ENCODE measurements at places on chromosomes 1 and 21.

DNA sequence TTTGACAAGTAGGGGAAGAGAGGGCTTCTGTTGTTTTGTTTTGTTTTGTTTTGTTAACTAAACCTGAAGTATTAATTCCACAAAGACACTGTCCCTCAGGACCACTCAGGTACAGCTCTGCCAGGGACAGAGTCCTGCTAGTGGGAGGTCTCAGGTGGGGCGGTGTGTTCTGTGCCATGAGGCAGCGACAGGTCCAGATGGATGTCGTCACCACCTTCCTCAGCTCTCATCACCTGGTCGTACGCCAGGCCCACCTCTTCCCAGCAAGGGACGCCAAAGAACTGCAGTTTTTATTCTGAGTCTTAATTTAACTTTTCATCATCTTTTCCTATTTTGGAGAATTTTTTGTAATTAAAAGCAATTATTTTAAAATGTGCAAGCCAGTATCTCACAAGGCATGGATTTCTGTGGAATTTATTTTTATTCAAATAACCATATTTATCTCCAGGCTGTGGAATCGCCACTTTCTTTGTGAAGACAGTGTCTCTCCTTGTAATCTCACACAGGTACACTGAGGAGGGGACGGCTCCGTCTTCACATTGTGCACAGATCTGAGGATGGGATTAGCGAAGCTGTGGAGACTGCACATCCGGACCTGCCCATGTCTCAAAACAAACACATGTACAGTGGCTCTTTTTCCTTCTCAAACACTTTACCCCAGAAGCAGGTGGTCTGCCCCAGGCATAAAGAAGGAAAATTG lies 62.5 kb downstream of the POFUT2 start:
- DNase-seq: no peak

GRCh38 chr1:2525572-2525919 lies 850 bp downstream of the PANK4 start:
- no peak for DNase-seq

DNA sequence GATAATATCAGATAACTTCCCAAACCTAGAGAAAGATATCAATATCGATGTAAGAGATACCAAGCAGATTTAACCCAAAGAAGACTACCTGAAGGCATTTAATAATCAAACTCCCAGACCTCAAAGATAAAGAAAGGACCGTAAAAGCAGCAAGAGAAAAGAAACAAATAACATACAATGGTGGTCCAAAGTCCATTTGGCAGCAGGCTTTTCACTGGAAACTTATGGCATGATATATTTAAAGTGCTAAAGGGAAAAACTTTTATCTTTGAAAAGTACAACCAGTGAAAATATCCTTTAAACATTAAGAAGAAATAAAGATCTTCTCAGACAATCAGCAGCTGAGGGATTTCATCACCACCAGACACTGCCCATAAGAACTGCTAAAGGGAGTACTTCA lies 812.7 kb upstream of the ADAMTS5 start:
- DNase-seq: no peak

DNA sequence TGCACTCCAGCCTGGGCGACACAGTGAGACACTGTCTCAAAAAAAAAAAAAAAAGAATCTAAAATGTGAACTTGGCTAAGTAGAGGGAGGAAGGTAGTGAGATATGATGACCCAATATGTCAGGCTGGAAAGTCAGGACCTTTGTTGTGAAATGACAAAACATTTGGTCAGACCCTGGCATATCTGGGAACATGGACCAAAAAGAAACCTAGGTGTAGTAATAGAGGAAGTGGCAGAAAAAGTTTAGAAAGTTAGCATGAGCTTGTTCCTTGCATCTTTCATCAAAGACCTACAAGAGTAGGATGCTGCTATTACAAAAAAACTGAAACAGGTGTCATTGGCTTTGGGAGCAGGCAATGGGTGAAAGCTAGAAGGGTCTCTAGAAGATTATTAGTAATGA lies 7.3 kb upstream of the S100A3 start:
- no peak for DNase-seq

GRCh38 chr1:11784256-11784992 lies 21.3 kb downstream of the MTHFR start:
- DNase-seq: no peak

GRCh38 chr1:156910309-156910782 lies 10.1 kb upstream of the LRRC71 start:
- peak; percentile 72 for DNase-seq

- DNase-seq: no peak
Measured at GRCh38 chr1:14728516-14728915, 130.0 kb downstream of the KAZN start.

Measured in GM19239 (cell line).